Left renal cortex interstitium (tissue), 4 donors: ENCODE measurements at places on chromosomes 6 and 20. TPM values are rescaled to one million over a fixed set of nuclear protein-coding genes. Genes with fewer than 3 reads are reported as not detected.

The FAM217A gene
- 1.3 TPM for polyA plus RNA-seq

The GPLD1 gene
- polyA plus RNA-seq, result 4.0 TPM

The SUMO4 gene
- 0.42 TPM for polyA plus RNA-seq

DNA sequence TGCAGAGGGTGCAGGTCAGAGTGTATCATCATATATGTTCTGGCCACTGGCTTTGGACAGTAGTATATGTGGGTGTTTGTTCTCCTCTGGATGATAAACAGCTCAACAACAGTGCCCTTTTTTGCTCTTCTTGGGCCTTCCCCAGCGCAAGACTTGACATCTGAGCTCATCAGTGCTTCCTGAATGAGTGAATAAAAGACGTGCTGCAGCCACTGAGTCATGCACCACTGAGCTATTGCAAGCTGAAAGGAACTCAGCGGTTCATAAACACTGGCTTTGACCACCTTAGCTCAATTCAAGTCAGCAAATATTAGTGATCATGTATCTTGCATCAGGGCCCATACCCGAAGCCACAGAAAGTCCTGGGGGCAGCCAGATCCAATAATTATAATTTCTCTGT is 105.3 kb upstream of the KCNG1 start:
- no peak for DNase-seq

- DNase-seq, result no peak
Measured at GRCh38 chr6:69825904-69826303, 29.1 kb upstream of the LMBRD1 start.

- DNase-seq, result no peak
Measured at GRCh38 chr6:158158748-158159147, 9.3 kb downstream of the SERAC1 start.

DNA sequence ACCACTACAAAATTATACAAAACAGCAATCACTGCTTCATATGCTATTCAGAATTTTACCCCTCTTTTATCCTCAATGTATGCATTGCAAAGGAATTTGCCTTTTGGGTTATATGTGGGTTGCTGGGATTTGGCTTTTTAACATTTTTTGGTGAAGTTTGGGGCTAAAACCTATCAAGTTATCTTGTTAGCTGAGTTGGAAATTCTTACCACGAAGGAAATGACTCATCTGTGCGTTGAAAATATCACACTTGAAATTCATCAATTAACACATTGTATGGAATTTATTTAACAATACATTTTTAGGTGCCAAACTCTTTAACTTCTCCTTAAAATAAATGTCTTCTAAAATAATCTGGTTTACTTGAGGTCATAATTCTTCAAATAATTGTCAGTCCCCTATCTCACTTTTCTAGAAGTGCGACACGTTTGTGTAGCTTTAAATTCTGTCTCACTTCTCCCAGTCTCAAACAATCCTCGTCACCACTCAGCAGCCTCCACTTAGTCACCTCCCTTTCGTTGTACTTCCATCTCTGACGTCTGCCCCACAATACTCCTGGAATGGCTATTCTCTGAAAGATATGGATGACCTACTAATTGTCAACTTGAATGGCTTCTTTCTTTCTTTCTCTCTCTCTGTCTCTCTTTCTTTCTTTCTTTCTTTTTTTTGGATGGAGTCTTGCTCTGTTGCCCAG is 88.5 kb downstream of the PHACTR1 start:
- no peak for DNase-seq

- DNase-seq, result no peak
Measured at GRCh38 chr6:126293891-126294524, 45.9 kb upstream of the CENPW start.
